ENCODE measurements at places on chromosomes 11 and 22.

DNA sequence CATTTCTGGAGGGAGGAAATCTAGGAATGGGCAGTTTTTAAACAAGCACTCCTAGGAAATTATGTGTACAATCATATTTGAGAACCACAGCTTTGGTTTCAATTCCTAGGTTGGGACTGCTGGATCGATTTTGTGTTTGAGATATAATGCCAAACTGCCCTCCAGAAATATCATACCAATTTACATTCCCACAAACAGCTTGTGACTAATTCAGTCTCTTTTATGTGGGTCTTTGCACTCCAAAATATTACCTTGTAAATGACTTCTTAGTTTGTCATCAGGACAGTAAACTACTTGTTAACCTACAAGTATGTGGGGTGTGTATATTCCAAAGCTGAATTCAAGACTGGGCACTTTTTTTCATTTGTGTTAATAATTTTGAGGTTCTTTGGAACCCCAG lies 9.8 kb upstream of the BARX2 start:
- DNase-seq, result no peak

- DNase-seq, result no peak
These were observed 22.8 kb downstream of the LARGE1 start for GRCh38 chr22:33897448-33897835.

- no peak for DNase-seq
These were observed 37.0 kb upstream of the HEPHL1 start for GRCh38 chr11:93984196-93984567.

- no peak for DNase-seq
These were observed 80.7 kb downstream of the RBFOX2 start for GRCh38 chr22:35947794-35948425.

DNA sequence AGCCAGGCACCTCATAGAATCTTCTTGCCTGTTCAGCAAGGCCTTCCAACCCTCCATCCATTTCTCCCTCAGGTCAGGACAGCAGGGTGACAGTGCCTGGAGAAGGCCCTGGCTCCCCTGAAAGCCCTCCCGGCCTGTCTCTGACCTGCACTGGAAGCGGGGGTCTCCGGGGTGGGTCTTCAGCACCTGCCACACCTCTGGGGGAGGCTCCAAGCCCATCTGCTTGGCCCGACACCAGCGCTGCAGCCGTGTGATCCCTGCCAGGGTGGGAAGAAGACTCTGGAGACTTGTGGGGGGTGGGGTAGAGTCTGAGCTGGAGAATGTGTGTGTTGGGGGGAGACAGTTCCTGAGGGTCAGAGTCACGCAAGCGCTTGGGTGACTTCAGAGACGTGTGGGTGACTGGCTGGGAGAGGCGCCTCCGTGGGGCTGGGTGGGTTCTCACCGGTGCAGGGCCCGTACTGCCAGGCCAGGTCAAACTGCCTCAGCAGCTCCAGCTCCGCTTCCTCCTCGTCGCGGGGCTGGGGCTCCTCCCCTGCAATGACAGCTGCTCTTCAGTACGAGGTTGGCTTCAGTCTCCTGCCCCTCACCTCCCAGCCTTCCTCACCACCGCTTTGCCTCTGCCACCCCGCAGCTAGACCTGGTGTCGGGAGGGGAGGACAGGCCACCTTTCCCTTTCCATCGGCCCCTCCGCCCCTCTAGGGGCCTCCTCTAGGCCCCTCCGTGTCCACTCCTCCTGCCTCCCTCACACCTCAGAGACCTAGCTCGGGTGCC lies 615 bp downstream of the POLD4 start:
- no peak for DNase-seq

DNA sequence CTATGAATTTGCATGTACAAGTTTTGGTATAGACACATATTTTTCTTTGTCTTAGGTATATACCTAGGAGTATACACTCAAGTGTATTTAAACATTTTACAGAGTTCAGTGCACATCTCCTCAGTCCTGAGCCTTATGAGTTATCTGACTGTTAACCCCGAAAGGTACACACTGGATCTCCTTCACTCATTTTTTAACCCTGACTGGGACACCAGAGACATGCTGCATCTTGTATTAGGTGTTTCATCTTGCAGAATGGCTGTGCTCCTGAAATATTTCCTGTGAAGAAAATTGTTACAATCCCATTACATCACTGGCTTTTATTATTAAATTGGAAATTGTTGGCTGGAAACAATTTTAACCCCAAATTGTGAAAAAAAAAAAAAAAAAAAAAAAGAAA lies 15.3 kb downstream of the PARVA start:
- no peak for DNase-seq

- no peak for DNase-seq
These were observed 53.1 kb upstream of the TSPAN18 start for GRCh38 chr11:44673688-44674087.

DNA sequence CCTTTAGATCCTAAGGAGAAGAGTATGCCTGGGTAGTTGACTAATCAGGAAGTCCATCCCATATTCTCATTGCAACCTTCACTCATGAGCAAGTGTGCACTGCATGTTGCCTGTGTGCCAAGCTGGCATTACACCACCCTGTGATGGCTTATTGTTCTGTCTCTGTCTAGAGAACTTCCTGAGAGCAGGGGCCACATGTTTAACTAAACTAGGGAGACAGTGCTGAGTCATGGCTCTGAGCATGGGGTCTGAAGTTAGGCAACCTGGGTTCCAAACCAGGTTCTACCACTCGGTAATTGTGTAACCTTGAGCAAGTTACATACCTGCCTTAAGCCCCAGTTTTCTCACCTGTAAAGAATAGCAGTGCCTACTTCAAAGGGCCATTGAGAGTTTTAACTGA lies 39.6 kb downstream of the CSNK2A3 start:
- DNase-seq, result no peak

DNA sequence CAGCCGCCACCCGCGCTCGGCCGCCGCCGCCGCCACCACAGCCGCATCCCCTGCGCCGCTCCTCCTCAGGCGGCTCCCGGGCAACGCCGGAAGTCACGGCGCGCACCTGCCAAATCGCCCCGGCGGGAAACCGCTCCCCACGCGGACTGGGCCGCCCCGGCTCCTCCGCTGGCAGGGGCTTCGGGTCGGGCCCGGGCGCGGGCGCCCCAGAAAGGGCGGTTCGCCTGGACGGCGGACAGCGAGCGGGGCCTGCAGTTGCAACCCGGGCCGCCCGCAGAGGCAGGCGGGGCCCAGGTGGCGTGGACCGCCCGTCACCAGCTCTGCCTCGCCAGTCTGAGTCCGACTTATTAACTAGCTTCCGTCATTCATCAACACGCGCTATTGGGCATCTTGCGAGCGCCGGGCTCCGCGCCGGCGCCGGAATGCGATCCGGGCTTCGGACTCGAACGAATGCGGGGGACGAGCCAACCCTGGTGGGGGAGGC lies at the start of gene HIRA:
Gene HIRA, minus strand, starts transcription at position 85 of the 484 bp plus-strand sequence. CDS start 257 bp downstream, outside the sequence.
- DNase-seq, result peak; percentile 63

- no peak for DNase-seq
These were observed 93.2 kb upstream of the TP53I11 start for GRCh38 chr11:45043755-45044475.
